ENCODE measurements at places on chromosomes 6 and 20.

DNA sequence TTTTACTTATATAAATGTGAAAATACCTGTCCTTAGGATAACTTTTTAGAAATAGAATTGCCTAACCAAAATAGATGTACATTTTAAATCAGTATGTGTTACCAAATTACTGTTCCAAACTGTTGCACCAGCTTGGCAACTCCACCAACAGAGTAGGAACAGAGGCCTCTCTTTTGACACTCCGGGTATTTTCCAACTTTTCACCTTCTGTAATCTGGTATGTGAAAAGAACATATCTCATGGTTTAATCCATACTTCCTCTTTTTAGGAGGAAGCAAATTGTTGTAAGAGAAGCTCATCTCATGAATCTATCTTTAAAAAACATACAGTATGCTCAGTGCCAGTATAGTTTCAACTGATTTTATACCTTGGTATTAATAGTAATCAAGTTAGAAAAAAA is 24.9 kb downstream of the RNF144B start:
- no peak for DNase-seq

DNA sequence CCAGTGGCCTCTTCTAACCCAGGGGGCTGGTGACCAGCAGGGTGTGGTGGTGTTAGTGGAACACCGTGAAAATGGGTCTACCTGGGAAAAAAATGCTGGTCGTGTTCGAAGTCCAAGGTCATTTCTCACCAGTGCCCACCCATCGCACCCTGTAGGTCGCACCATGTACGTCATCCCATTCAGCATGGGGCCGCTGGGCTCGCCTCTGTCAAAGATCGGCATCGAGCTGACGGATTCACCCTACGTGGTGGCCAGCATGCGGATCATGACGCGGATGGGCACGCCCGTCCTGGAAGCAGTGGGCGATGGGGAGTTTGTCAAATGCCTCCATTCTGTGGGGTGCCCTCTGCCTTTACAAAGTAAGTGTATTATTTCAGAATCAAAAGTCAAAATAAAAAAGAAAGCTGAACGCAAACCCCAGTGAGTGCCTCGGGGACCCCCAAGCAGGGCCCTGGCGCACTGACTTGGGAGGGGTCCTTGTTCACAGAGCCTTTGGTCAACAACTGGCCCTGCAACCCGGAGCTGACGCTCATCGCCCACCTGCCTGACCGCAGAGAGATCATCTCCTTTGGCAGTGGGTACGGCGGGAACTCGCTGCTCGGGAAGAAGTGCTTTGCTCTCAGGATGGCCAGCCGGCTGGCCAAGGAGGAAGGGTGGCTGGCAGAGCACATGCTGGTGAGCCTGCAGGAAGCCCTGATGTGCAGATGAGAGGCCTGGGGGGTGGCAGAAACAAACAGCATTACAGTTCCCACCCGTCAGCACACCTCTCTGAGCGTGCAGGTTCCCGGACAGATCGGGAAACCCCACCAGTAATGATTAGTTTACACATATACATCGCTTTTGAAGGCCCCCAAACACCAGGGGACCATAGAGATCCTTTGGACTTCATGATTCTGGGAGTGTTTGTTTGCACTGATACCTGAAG is 1.9 kb downstream of the PCK1 start:
- no peak for DNase-seq

DNA sequence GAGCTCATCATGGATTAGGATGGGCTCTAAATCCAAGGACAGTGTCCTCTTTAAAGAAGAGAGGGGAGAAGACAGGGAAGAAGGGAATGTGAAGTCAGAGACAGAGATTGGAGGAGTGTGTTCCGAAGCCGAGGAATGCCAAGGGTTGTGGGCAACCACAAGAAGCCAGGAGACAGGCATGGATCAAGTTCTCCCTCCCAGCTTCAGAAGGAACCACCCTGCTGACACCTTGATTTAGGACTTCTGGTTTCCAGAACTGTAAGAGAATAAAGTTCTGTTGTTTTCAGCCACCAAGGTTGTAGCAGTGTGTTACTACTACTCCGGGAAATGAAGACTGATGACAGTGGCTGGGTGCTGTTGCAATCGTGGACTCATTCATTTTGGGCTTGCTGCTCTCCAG is 120.1 kb downstream of the RPS12 start:
- peak; percentile 80 for DNase-seq

DNA sequence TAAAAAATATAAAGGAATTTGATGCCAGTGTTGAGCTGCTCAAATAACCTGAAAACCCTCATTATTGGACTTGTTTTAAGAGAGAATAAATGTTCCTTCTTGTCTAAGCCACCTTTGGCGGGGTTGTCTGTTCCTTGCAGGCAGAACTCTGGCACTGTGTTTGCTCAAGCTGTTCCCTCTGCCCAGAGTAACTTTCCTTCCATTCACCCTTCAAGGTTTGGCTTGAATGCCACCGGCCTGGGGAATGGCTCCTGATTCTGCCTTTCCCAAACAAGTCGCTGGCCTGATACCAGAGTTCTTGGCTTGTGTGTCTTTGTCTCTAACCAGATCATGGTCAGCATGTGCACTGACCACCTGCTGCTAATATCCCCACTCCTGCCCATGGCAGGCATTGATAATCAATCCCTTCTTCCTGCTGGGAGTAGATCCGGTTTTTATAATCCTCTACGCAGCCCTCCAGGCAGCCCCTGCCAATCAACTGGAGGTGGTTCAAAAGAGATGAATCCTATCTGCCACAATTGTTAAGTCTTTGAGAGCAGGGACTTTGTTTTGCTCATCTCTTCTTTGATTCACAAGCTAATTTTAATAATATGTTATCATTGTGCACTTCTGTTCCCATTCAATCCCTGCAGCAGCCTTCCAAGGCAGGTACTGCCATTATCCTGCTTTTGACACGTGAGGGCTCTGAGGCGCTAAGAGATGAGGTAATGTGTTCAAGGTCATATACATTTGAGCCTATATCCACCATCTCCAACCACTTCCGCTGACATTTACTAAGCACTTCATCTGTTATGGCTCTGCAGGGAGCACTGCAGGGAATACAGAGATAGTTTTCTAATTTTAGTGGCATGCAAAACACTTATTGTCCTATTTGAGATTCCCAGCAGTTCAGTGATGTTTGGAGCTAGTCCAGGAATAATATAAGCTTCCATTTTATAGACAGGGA is 3.1 kb upstream of the CCM2L start:
- no peak for DNase-seq

GRCh38 chr6:166484863-166485262 is 101.6 kb downstream of the RAMACL start:
- DNase-seq, result no peak

DNA sequence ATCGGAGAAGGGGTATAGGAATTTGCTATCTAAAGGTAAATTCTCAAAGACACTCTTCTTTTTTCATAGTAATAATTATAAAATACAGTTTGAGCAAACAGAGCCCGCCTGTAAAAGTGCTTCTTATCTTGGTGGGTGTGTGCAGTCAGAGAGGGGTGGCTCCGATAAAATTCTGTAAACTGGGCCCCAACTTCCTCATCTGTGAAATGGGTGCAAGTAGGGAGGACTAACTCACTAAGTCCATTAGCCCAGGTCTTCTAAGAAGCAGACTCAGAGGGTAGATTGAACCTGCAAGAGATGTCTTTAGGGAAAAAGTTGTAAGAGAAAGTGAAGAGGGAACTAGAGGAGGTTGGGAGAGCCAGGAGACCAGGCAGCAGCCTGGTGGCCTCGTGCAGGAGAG is 245.8 kb upstream of the RREB1 start:
- DNase-seq, result no peak

- peak; percentile 74 for DNase-seq
Observed at GRCh38 chr6:125169058-125169457, 15.5 kb downstream of the TPD52L1 start.

Data from fibroblast of skin of abdomen (primary cell).